SJSA1 (cell line): ENCODE measurements at places on chromosomes 13 and 19. TPM values are rescaled to one million over a fixed set of nuclear protein-coding genes. Genes with fewer than 3 reads are reported as not detected.

DNA sequence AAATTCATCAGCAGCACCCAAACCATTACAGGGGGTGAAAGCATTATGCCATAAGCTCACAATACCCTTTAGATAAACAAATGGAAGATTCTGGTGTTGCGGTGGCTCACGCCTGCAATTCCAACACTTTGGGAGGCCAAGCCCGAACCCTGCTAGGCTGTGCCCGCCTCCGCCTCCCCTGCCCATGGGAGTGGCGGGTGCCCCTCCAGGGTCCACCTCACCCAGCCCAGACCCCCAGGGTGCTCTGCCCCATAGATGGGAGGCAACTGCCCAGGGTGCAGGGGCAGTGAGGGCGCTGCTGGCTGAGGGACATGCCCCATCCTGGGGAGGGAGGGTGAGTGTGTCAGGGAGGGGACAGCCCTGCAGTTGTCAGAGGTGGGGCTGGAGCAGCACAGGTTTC lies 10.0 kb upstream of the SIGLECL1 start:
- DNase-seq: no peak

GRCh38 chr19:45526143-45526542 lies 18.9 kb downstream of the VASP start:
- peak; percentile 64 for DNase-seq

- DNase-seq: no peak
Measured at GRCh38 chr19:6774821-6775707, 2.6 kb downstream of the VAV1 start.

The TSKS gene
- total RNA-seq: not detected in 2 replicates

The OR7D2 gene
- 0.03 TPM in 1 of 2 replicates, not detected in the other for total RNA-seq

The IL17D gene
- 2.5 and 4.3 TPM in 2 replicates for total RNA-seq

The CGB7 gene
- 0.08 TPM in 1 of 2 replicates, not detected in the other for total RNA-seq

The TJP3 gene
- not detected in 2 replicates for total RNA-seq
